ENCODE measurements at places on chromosomes 5 and 9. TPM values are rescaled to one million over a fixed set of nuclear protein-coding genes. Genes with fewer than 3 reads are reported as not detected.

The FGF1 gene
- polyA plus RNA-seq: not detected

The PCDHB15 gene
- not detected for polyA plus RNA-seq

The BTNL3 gene
- not detected for polyA plus RNA-seq

DNA sequence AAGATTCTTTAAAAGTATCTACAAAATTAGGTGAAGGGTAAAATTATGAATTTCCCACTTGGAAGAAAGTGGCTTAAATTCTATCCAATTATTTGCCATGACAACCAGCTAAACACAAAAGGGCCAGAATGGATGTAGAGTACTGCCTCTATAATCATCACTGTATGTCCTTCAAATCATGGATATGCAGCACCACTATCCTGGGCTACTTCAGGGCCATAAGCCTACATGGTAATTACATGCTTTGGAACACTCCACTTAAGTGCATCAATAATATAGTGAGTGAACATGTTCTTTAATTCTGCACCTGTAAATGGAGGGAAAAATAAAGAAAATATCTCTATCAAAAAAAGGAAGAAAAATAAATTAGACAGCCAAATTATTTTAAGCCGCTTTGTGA is 575.2 kb downstream of the ISL1 start:
- no peak for DNase-seq

DNA sequence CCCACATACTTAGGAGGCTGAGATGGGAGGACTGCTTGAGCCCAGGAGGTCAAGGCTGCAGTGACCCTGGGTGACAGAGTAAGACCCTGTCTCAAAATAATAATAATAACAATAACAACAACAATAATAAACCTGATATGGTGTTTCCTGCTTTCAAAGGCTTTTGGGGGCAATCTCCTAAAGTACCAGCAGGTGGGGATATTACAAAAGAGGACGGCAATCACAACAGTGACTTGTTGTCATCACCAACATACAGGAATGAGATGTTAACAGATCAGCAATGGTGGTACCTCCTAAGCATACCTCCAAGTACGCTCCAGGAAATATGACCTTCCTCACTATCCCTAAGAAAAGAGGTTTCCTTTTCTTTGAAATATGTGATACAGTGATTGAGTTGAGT is 91.1 kb upstream of the RNF180 start:
- no peak for DNase-seq

The ACOT12 gene
- not detected for polyA plus RNA-seq

DNA sequence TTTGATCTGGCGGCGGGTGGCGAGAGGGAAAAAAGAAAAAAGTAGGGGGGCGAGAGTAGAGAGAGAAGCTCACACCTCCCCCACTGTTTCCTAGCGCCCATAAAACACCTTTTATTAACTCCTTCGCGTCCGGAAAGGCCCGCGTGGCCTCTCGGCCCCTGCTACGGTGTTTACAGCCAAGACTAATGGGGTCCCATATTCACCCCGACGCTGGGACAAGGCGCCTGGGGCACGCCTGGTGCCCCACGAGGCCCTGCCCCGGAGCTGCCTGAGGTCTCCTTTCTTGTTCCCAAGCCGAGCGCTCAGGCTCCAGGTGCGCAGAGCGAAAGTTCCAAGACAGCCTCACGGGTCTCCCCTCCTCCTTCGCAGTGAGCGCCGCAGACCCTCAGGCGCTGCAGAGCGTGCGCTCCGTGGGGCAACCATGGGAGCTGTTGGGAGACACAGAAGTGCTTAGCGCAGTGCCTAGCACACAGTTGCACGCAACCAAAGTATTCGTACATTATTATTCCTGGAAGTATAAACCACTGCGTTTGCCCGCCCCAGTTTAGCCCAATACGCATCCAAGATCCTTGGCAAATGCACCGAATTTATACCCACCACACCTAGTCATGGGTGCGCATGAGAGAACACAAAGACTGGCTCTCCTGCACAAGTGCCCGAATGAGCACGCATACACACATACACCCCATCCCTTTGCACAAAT is 4.3 kb downstream of the HAND1 start:
- no peak for DNase-seq

The GMCL2 gene
- polyA plus RNA-seq: not detected

- no peak for DNase-seq
Observed at GRCh38 chr9:136010615-136011361, 49.6 kb upstream of the UBAC1 start.

Data from naive thymus-derived CD8-positive, alpha-beta T cell (primary cell).